ENCODE measurements at places on chromosomes 7 and 10. TPM values are rescaled to one million over a fixed set of nuclear protein-coding genes. Genes with fewer than 3 reads are reported as not detected.

DNA sequence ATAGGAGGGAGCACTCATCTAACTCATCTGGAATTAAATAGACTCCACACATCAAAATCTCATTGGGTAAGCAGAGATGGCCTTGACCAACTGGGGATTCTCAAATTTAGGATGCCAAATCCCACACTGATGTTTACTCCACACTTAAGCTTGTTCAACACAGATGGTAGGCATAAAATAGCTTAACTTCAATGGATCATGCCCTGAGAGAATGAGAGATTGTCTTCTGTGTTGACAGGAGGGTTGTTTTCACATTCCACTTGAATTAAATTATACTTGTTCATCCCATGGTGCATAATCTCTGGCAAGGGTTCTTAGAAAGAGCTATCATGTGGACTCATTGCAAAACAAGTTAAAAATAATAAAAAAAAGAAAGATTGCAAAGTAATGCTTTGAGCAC is 391.4 kb downstream of the PLXDC2 start:
- no peak for DNase-seq

- DNase-seq: no peak
Measured at GRCh38 chr7:32481921-32482320, 8.3 kb downstream of the LSM5 start.

- no peak for DNase-seq
Measured at GRCh38 chr7:133118261-133118660, 36.4 kb upstream of the CHCHD3 start.

Gene SERPINE1
- not detected for total RNA-seq

Gene ZKSCAN5
- 11.5 TPM for total RNA-seq

Gene CHST15
- not detected for total RNA-seq

Gene TRDMT1
- total RNA-seq: 8.1 TPM

All from natural killer cell treated with Interleukin-12 subunit alpha and Interleukin-12 subunit beta and Interleukin-15 and Interleukin-18, amount 100 ng/mL, for 72 hours (primary cell).